GM12878 (cell line): ENCODE measurements at places on chromosomes 11 and 22.

DNA sequence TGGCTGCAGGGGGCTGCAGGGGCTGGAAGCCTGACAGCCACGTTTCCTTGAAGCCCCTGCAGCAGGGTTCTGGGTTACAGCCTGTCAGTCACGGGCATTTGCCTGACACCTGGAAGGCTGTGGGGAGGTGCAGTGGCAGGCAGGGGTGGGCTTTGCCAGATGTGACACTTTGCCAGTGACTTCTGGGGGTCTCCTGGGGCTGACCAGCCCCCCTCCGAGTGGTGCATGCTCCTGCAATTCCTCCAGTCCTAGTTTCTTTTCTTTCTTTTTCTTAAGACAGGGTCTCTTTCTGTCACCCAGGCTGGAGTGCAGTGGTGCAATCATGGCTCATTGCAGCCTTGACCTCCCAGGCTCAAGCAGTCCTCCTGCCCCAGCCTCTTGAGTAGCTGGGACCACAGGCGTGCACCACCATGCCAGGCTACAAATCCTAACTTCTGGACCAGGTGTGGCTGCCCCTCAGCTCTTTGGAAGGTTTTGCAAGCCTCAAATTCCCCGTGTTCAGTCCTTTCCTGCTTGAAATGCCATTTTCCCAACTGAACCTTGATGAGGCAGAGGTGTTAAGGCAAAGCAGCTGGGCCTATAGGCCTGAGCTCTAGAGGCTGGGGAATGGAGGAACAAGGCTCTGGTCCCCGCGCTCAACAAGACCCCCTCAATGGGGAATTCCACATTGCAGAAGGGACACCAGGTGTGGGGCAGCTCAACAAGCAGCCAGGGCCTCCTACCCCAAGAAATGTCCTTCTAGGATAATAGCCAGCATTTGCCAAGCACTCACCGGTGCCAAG is 20.2 kb upstream of the CHKA start:
- no peak for DNase-seq

DNA sequence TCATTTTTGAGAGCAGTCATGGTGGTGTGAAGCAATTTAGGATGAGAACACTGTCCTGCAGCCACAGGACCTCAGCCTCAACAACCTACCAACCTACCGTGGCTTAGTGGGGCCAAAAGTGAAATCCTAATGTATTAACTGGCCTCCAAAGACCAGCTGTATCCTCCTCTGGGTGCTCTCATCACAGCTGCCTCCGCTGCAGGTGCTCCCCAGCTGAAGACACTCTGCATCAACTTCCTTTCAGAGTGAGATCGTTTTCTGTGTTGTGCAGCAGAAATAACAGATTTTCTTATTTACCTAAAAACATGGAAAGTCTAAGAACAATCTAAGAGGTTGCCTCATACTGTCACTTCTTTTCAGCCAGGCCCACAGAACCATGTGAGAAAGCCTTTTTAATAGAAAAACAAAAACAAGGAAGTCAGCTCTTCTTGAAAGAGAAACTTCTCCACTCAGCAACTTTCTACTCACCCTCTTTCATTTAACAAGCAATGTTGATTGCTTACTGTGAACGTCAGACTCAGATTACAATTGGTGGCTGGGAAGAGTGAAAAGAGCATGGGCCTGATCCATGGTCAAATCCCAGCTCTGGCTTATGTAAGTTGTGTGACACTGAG is 136.1 kb downstream of the TENM4 start:
- DNase-seq: no peak

GRCh38 chr11:27282806-27283205 is 80.2 kb downstream of the CCDC34 start:
- DNase-seq: no peak

GRCh38 chr22:19891317-19892256 is 36.9 kb upstream of the GNB1L start:
- no peak for DNase-seq

DNA sequence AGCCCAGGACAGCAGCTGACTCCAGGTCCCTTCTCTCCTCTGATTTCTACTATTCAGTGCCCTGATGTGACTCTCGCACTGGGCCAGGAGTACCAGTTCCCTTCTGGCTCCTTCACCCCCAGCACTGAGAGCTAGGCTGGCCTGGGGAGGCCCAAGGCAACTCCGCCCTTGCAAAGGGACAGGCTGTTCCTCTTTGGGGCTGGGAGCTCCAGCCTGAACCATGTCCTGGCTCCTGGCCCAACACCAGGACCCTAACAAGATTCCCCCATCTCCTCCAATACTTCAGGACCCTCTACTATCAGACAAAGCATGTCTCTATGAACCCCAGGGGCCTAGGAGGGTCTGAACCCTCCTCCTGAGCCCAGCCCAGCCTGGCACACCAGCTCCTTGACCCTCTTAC is 12.5 kb downstream of the CREB3L1 start:
- no peak for DNase-seq

GRCh38 chr11:83249972-83250593 is 36.1 kb downstream of the CCDC90B start:
- DNase-seq: no peak

DNA sequence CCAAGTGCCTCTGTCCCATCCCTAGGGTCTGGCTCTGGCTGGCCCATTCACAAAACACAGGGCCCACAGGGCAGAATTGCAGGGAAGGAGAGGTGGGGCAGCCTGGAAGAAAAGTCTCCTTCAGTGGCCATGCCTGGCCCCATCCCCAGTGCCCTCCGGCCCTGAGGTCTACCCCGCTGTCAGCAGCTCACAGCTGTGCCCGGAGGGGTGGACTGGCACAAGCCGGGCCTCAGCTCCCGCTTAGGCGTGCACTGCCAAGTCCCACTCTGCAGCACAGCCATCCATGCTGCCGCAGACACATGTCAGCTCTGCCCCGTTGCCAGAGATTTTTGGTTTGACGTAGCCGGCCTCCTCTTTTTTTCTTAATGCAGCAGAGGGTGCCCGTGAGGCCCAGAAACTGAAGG is 3.9 kb upstream of the SCN2B start:
- DNase-seq: no peak
